Stimulated activated CD8-positive, alpha-beta memory T cell treated with anti-CD3 and anti-CD28 coated beads, Interleukin-12 subunit alpha, Interleukin-12 subunit beta, amount 100 ng/mL, for 1 hour (primary cell): ENCODE measurements at places on chromosomes 7 and 10.

GRCh38 chr10:119680650-119681081 is 29.5 kb downstream of the BAG3 start:
- DNase-seq, result no peak

DNA sequence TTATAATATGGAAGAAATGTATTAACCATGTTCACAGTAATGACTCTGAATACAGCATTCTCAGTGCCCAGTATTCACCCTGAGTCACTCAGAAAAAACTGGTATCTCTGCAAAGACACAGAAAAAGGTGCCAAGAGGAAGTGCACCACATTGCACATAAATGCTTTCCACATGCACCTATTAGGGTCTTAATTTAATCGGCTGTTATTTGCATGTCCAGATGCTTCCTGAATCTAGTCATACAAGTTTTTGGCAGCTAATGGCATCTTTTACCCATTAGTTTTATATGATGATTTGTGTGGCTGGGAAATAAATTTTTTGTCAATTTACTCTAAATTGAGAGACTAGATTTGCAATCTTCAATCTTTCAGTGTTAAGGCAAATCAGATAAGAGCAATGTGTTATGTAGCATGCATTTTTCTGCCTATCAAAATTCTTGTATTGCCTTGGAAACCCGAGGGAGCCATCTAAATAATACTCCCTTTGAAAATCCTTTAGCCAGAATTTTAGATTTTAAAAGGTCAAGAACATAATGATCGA is 58.2 kb downstream of the ZNF680 start:
- no peak for DNase-seq

DNA sequence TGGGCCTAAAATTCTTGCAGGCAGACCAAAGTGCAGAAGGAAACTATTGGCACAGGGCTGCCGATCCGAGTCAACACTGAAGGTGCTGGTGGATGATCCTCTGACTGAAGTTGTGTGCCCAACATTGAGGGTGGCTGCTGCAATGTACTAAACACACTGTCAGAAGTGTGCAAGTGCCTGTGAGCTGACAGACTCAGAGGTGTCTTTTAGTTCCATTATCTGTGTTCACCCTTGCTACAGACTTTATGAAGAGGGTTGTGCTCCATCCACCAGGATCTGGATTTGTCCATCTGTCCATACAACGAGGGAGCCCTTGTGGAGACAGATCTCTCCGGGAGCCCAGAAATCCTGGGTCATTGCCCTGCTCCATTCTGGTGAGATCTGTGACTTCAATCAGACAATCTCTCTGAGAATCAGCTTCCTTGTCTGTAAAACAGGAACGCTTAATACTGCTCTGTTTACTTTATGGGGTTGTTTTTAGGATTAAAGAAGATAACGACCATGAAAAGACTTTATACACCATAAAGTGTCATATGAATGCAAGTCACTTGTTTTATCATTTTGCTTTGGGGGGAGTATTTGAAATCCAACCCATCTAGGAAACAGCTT is 9.5 kb upstream of the TRPV6 start:
- no peak for DNase-seq

GRCh38 chr7:133303372-133303771 is 50.5 kb downstream of the EXOC4 start:
- DNase-seq, result no peak

DNA sequence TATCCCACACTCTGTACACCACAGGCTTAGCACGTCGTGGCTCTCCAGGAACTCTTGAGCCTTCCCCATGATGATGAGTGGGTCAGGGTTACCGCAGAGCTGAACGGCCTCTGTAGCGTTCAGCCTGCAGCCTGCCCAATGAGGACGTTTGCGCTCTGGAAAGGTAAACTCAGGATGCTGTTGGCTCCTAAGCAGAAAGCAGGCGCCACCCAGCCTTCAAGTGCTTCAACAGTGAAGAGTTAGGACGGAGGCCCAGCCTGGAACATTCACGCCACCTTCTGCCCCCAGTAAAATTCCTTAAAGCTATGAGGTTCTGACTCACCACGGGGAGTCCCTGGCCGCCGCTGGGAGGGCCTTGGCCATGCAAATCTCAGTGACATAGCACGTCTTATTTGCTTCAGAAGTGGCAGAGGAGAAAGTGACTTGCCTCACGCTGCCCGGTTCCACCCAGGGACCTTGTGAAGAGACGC is 161.5 kb upstream of the SH2B2 start:
- DNase-seq, result no peak

DNA sequence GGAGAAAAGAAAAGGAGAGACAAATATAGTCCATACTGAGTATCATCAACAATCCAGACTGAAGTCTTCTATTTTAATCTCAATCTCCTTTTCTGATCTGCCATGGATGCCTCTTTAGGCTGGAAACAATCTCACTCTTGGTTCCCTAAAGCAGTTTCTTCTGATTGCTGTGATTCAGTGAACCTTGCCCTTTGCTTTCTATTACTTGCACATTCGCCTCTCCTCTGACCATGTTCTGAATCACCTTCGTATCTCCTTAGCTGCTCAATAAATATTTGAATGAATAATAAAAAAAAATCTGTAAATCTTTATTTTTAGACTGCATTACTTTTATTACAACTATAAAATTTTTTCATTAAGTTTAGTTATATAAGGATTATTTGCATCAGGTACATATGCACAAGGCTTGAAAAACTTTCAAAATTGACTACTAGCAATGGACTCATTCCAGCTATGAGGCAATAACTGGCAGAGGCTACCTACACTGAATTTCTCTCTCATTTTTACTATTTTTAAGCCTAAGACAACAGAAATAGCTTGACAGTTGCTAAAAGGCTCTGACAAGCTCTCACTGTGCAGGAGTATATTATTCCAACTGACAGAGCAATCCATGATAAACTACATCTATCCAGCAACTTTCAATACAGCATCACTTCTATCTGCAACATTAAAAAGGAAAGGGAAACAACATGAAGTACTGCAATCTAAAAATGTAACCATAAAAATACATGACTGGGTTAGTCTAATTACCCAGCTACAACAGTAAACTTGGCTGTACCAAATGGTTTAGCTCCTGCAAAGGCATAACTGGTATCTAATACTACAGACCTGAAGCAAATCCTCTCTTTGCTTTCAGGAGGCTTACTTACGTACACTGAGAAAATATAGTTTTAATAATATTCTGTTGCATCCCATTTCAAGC is 25.6 kb downstream of the TM9SF3 start:
- no peak for DNase-seq

GRCh38 chr7:15016315-15016667 is 113.7 kb upstream of the DGKB start:
- no peak for DNase-seq

DNA sequence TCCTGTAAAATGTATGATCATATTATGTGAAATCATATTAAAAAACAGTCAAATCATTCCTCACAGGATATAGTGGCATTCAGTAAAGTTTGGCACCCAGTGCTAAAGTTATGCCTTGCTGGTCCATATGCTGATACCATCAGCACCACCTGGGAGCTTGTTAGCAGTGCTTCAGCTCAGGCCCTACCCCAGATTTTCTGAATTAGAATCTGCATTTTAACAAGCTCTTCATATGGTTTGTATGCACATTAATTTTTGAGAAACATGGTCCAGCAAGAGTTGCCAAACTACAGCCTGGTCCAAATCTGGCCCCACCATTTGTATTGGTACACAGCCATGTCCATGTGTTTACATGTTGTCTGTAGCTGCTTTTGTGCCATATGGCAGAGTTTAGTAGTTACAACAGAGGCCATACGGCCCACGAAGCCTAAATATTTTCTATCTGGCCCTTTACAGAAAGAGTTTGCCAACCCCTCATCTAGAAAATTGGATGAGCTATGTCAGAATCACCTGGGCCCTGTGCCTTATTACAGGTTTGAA is 30.1 kb downstream of the RAB18 start:
- DNase-seq, result no peak

DNA sequence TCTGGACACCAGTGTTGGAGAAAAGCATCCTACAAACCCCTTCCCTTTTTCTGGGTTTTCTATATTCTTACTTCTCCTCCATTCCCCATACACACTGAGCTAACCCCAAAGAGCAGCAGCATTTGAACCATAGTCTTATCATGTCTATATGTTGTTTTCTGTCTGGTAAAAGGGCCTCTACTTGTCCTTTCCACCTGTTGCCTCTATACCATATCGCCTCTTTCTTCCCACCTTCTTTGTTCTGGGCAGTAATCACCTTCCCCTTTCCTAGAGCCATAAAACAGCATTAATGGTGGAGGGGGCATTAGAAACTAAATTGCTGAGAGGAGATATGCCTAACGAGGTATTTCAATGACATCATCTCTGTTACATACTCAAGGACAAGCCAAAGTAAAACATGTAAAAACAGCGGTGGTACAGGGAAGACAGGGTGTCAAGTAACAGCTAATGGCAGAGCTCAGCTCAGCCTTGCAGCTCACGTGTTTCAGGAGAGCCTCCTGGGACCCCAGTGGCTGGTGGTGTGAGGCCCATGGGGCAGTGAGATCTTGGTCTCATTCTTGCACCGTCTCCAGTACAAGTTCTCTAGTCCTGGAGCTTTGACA is 20.6 kb downstream of the NPY start:
- no peak for DNase-seq

- DNase-seq, result no peak
Measured at GRCh38 chr10:104899779-104900178, 258.7 kb downstream of the SORCS3 start.

- no peak for DNase-seq
Measured at GRCh38 chr7:158408318-158408920, 179.2 kb downstream of the PTPRN2 start.

DNA sequence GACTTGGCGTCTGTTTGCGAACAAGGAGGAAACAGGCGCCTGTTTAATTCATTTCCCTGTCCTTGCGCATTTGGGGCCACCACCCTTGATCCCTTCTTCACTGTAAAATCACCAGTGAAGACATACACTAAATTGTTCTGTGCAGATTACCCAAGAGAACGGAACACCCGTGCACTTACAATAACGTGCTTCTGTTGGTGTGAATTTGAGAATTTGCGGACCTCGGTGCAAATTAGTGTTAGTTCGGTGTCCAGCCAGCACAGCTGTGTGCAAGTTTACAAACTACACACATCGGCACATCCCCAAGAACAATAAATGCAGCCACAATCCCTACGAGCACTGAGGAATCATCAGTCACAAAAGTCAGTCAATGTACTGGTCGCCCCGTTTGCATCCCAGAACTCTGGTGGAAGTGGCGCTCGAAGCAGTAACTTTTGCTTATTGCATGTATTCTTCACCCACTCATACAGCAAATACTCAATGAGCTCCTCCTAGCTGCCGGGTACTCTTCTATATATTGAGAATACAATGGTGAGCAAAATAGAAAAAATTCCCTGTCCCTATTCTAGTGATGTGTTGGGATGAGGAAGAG is 786 bp upstream of the CNOT4 start:
- DNase-seq, result no peak

- no peak for DNase-seq
Measured at GRCh38 chr7:34845666-34846361, 187.8 kb downstream of the NPSR1 start.

GRCh38 chr10:50480054-50481007 is 143.4 kb downstream of the SGMS1 start:
- DNase-seq, result no peak

DNA sequence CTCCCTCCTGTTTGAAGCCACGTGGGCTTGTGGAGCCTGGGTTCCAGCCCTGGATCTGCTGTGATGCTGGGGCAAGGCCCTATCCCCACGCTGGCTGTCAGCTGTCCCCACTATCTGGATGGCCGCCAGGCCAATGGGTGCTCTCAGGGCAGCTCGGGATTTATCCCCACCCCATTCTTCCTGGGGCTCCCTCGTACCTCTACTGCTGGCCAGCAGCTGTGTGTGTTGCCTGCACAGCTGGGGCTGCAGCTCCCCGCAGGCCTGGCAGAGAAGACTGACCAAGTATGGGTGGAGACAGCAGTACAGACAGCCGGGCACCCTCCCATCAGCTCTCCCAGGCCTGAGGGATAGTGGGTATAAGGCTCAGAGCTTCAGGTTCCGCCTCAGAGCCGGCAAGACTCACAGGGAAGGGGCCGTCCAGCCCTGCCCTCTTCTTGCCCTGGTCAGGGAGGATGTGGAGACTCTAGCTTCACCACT is 13.6 kb downstream of the CLIP2 start:
- DNase-seq, result no peak
